Activated naive CD4-positive, alpha-beta T cell (primary cell): ENCODE measurements at places on chromosomes 1 and 21.
A peak's percentile ranks its signal among the peaks of the same experiment; 100 is the strongest.

GRCh38 chr1:161907265-161907664, 116.4 kb downstream of the OLFML2B start:
- DNase-seq = no peak

- no peak for DNase-seq
Measured at GRCh38 chr1:173954179-173954578, 37.1 kb upstream of the SERPINC1 start.

GRCh38 chr1:186541003-186541402, 80.1 kb upstream of the PDC start:
- no peak for DNase-seq

- DNase-seq = no peak
Measured at GRCh38 chr1:1917995-1918900, 831 bp downstream of the TMEM52 start.

- DNase-seq = no peak
Measured at GRCh38 chr1:25064465-25065240, 134.6 kb upstream of the RUNX3 start.

- peak; percentile 21 for DNase-seq
Measured at GRCh38 chr21:26169611-26170470, 729 bp downstream of the APP start.

- DNase-seq = no peak
Measured at GRCh38 chr1:56194701-56195300, 384.6 kb downstream of the PLPP3 start.

GRCh38 chr1:45563843-45564242, 13.2 kb downstream of the AKR1A1 start:
- no peak for DNase-seq
